ENCODE measurements at places on chromosomes 3 and 15. TPM values are rescaled to one million over a fixed set of nuclear protein-coding genes. Genes with fewer than 3 reads are reported as not detected.

Gene CKMT1B
- total RNA-seq: not detected

Gene BCL2A1
- 0.35 TPM for total RNA-seq

Gene SPTSSB
- 0.04 TPM for total RNA-seq

Gene SNTN
- total RNA-seq: not detected

Gene HDDC3
- 11.9 TPM for total RNA-seq

Gene GUCA1C
- not detected for total RNA-seq

Gene CASR
- total RNA-seq: not detected

Gene BFSP2
- total RNA-seq: not detected

Gene CXCR6
- total RNA-seq: 0.04 TPM

Gene KBTBD12
- 18.2 TPM for total RNA-seq

Gene PPARG
- total RNA-seq: 7.5 TPM

Gene MYO5C
- total RNA-seq: 5.3 TPM

Gene ZDHHC3
- total RNA-seq: 40.7 TPM

Gene DLG1
- total RNA-seq: 43.7 TPM

Gene NR2C2
- total RNA-seq: 25.9 TPM

Gene PPP1R14D
- total RNA-seq: not detected

Gene SLC35G2
- 2.7 TPM for total RNA-seq

Gene CHRD
- total RNA-seq: 14.1 TPM

Gene LAMB2
- total RNA-seq: 445 TPM

Gene TNNC1
- 608 TPM for total RNA-seq

Gene FAM162A
- total RNA-seq: 33.6 TPM

Gene HHLA2
- total RNA-seq: not detected

Gene SETMAR
- 18.1 TPM for total RNA-seq

Gene C3orf22
- total RNA-seq: 0.04 TPM

Gene CCR3
- not detected for total RNA-seq

Gene KIF9
- total RNA-seq: 5.1 TPM

Gene OR5K3
- total RNA-seq: not detected

Gene ECE2
- total RNA-seq: not detected

Gene IQCF5
- total RNA-seq: not detected

Gene CMTM8
- 0.53 TPM for total RNA-seq

Gene FSD2
- 44.4 TPM for total RNA-seq

Gene FOXP1
- 28.2 TPM for total RNA-seq

Gene CCRL2
- 0.53 TPM for total RNA-seq

Gene ATP13A4
- 0.62 TPM for total RNA-seq

Gene GOLGA6D
- total RNA-seq: 0.09 TPM

All from muscle of leg (tissue), 16 donors.